ENCODE measurements at places on chromosomes 7 and 10.
A peak's percentile ranks its signal among the peaks of the same experiment; 100 is the strongest.

GRCh38 chr10:94010886-94011285 is 17.2 kb downstream of the PLCE1 start:
- DNase-seq: no peak

- no peak for DNase-seq
Observed at GRCh38 chr10:51718804-51719291, 19.5 kb upstream of the CSTF2T start.

GRCh38 chr7:125247514-125248098 is 318.0 kb upstream of the POT1 start:
- no peak for DNase-seq

GRCh38 chr10:13585943-13586342 is 822 bp upstream of the PRPF18 start:
- no peak for DNase-seq

DNA sequence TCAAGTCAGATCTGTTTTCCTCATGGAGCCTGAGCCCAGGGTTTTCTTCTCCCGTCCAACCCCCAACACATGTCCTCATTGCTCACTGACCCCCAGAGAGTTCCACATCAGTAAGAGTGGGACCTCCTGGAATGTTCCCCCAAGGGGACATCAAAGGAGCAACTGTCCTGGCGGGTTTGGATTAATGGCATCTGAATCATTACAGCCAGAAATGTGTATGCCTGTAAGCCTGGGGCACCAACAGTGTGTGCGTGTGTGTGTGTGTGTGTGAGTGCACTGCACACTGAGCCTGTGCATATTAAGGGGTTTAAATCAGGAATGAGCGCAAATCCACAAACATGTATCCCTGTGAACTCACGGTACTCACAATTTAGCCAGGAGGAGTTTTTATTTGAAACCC is 222.3 kb downstream of the PLXNA4 start:
- no peak for DNase-seq

GRCh38 chr10:129538236-129538635 is 71.2 kb downstream of the MGMT start:
- no peak for DNase-seq

DNA sequence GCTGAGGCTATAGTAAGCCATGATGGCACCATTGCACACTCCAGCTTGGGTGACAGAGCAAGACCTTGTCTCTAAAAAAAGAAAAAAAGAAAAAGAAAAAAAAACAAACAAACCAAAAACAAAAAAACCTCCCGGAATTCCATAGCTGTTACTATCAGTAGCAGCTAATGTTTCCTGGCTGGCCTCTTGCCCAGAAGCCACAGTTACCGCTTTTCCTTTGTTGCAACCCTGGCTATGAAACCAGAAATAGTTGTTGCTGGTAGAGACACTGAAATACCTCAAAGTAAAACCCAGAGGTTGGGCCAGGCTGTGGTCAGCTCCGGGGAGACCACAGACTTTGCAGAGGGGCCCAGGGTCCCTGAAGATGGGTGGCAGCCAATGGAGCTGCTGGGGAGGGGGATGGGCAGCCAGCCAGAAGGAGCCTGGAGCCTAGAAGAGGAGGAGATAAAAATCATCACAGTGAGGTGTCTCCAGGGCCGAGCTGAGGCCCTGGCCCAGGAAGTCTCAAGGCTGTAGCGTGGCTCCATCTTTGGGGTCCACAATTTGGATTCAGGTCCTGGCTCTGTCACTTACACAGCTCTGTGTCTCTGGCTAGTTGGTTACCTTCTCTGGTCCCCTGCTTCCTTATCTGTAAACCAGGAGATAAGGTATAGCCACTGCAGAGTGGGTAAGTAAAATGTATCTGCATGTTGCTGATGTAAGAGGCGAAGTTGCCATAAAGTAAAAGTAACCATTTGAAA is 3.4 kb upstream of the CHST12 start:
- peak; percentile 100 for DNase-seq

DNA sequence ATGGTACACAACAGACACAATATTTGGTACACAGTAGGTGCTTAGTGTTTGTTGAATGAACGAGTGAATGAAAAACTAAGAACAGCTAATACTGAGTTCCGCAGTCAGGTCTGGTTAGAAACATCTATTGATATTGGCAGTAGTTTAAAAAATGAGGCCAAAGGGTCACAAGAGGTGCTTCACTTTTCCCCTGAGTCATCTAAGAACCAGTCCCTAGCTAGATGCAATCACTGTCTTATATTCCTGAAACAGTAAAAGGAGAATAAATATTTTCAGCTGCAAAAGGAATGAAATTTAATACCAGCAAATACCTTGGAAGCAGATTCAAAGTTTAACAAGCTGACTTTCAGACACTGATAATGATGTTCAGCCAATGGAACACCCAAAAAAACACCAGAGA is 54.5 kb downstream of the SCRN1 start:
- no peak for DNase-seq

DNA sequence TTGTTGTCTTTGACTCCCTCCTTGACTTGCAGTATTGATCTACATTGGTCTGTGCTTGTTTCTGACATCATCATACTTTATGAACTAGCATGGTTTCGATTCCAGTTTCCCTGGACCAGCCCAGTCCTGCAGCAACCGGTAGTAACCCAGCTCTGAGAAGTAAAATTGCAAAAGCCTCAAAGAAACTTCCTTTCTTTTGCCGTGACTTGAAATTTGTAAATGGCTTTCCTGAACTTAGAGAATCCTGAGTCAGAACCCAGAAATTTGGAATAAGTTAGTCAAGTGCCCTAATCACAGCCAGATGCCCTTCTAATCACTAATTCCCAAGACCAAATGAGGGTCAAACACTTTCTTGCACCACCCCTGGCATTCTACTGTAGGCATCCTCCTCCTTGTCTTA is 15.0 kb downstream of the TAS2R60 start:
- DNase-seq: no peak

DNA sequence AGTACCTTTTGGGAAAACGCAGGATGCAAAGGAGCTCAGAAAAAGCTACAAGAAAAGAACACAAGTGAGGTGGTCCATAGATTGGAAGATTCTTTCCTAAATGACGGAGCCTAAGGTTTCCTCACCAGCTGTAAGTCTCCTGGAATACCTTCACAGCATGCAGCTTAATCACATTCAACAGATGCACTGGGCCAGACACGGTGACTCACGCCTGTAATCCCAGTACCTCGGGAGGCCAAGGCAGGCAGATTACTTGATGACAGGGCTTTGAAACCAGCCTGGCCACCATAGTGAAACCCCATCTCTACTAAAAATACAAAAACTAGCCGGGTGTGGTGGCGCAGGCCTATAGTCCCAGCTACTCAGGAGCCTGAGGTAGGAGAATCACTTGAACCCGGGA is 228.7 kb downstream of the FRMD4A start:
- DNase-seq: no peak

DNA sequence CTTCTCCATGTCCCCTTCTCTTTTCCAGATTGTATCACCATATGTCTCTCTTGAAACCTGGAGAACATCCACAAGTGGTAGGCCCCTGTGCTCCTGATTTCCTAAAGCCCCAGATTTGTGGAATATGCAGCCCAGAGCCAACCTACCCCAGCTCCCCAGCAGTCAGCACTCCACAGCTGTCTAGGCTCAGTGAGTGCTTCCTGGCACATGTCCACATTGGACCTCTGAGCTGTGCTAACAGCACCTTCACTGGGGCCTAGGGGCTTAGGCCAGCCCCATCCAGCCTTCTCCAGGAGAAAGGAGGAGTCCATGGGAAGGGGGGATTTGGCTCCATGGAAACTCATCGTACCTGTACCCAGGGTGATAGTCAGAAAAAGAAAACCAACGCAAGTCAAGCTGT is 192.7 kb downstream of the FGFR2 start:
- DNase-seq: no peak

GRCh38 chr10:71978988-71979691 is 14.9 kb downstream of the CHST3 start:
- no peak for DNase-seq

DNA sequence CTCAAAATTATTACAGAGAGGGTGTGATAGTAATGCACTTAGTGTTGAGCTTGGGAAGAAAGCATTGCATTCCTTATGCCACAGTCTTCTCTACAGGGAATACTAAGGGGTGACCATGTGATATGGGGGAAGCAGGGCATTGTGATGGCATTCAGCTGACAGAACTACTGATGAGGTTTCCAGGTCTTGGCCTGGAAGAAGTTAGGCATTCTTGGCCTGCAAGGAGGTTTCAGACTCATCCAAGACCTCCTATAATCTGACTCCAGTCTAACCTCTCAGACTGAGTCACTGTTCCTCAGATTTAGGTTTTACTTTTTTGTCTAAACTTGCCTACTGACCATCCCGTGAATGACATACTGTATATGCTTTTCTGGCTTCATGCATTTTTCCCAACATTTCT is 7.9 kb downstream of the STMP1 start:
- DNase-seq: no peak

GRCh38 chr10:123884351-123884906 is 7.2 kb downstream of the CPXM2 start:
- DNase-seq: no peak

DNA sequence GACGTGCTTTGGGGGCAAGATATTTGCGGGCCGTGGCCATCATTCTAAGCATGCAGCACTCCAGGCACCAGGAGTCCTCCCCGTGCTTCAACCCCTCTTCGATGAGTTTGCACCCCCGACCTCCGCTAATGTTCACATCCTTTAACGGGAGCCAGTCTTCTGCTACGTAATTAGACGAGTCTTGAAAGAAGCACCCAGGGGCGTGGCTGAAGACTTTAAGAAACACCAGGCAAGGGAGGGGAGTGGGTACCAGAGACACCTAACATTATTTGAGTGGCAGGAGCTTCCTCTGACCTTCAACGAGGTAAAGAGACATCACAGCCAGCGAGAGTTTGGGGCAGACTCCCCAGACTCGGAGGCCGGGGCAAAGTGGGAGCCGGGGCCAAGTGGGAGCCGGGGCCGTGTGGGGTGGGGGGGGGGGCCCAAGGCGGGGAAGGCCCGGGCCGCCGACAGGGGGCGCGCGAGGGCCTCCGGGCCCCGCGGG is 31.1 kb upstream of the TOMM7 start:
- no peak for DNase-seq

DNA sequence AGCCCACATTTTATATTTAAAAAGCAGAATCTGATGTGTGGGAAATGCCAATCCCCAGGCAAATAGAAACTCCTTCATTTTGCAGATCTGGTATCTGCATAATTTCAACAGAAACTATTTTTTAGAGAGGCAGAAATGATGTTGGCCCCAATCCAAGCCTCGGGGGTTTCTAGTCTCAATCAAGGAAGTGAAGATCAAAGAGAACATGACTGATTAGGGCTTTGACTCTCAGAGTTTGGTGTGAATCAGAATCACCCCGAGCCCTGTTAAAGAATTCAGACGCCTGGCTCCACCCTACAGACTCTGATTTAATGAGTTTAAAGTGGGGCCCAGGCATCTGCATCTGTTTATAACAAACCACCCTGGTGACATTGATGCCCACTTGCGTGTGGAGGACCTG is 36.7 kb upstream of the UBE2H start:
- DNase-seq: no peak

DNA sequence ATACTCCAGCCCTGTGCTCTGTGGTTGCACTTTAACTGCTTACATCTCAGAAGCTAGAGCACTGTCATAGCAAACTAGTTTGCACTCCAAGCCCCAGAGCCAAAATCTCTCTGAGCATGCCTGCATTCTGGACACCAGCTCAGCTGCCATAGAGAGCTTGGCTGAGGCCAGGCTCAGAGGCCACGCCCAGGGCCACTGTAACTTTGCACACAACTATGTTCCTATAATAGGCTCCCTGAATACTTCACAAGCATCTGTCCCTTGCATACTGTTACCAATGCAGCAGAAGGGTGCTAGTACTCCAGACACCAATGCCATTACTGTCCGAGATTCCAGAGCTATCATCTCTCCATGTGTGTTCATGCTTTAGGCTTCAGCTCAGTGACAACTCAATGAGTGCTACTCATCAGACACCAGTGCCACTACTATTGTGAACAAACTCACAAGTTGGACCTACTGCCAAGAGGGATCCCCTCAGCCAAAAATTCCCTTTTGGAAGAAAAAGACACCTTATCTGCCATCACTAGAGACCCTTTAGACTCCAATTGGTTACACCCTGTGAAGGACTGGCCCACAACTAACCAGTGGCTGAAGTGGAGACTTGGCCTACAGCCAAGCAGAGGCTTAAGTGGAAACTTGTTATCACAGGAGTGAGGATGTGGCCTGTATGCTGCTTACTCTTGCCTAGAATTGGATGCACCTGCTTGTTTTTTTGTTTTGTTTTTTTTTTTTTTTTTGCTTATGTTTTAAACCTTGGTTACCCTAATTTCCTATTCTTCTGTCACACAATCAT is 211.6 kb upstream of the MAGI2 start:
- DNase-seq: no peak

DNA sequence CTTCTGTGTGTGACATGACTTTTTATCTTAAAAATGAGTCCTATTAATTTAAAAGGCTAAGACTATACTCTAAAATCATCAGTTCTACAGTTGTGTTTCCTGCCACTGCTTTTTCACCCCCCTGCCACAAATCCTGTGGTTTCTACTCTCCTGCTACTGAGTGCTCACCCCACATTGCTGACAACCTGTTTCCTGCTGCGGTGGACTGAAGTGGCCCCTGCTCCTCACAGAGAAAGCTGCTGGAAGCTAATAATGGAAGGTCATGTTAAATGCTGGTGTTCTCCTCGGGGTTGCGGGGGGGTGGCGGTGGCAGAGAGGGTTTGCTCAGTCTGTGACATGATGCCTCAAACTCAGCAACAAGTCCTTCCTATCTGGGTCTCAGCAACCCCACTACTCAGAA is 113.2 kb upstream of the INHBA start:
- no peak for DNase-seq

GRCh38 chr7:134792968-134793367 is 13.5 kb downstream of the CALD1 start:
- DNase-seq: no peak

- DNase-seq: no peak
Observed at GRCh38 chr10:30542895-30543288, 86.7 kb downstream of the LYZL2 start.

GRCh38 chr10:48390933-48391845 is 84.7 kb downstream of the MAPK8 start:
- no peak for DNase-seq
